ENCODE measurements at places on chromosomes 3 and 15.

DNA sequence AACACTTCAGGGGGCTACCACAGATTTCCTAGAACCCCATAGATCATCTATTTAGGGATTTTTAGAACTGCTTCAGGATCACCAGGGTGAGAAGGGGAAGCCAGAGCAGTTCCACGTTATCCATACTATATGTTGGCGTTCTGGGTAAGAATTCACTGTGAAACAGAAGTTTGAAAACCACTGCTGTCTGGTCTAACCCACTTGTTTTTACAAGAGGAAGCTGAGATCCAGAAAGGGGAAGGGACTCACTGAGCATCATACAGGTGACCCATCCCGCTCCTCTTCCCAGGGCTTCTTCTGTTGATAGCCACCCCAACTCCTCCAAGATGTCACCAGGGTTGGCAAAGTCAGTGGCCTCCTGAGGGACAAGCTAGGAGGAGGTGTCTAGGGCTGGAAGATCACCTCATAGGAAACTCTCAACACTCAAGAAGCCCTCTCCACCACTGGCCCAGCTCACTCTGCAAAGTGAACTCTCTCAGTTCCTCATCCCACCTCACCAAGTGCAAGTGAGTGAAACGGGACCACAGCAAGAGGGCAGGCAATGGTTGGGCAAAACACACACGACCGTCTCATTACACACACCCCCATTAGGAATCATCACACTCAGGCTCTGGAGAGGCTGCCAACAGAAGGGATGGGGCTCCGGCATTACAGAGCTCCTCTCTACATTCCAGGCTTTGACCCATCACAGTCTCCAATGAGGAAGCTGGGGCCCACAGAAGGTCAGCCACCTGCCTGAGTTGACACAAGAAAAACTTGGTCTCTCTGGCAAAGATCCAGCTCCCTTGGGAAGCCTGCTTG lies 1.8 kb downstream of the DAPK2 start:
- DNase-seq, result no peak

DNA sequence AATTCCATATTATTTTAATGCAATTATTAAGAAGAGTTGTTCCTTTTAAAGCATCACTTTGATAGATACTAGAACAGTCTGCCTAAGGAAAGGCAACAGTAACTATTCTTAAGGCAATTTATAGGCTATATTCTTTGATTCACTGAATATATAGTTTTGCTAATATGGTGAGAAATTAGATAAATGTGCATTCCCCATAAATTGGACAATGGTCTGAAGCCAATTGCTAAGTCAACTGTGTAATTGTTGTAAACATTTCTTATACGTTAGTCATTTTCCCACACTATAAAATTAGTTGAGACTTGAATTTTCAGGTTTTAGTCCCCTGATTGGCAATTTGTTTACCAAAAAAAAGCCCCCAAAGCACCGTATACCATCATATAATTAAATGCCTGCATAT lies 263.0 kb upstream of the NECTIN3 start:
- no peak for DNase-seq

GRCh38 chr15:58932710-58933280 lies 684 bp downstream of the SLTM start:
- DNase-seq, result no peak

- no peak for DNase-seq
These were observed 351.0 kb upstream of the MCTP2 start for GRCh38 chr15:93880358-93880757.

DNA sequence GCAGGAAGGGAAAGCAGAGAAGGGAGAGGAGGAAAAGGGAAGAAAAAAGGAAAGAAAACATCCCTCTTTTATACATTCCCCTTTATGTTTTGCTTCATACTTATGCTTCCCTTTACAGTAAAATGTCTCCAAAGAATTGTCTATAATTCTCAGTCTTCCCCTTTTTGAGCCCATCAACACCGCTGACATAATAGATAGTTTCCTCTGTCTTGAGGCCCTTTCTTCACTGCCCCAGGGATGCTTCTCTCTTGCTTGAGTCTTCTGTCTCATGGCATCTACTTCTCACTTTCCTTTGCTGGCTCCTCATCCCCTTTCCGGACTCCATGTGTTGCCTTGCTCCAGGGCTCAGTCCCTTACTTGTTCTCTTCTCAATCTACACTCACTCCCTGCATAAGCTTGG lies 99.7 kb upstream of the DAZL start:
- no peak for DNase-seq
